DMS79 (cell line): ENCODE measurements at places on chromosomes 1 and 21.

GRCh38 chr1:89855413-89856123, 34.7 kb downstream of the LRRC8D start:
- no peak for DNase-seq

- DNase-seq = no peak
Measured at GRCh38 chr1:147760481-147761260, at the start of gene GJA5. Gene GJA5 (minus strand): TSS chr1:147760602. CDS start chr1:147759238, 1,364 bp downstream.

DNA sequence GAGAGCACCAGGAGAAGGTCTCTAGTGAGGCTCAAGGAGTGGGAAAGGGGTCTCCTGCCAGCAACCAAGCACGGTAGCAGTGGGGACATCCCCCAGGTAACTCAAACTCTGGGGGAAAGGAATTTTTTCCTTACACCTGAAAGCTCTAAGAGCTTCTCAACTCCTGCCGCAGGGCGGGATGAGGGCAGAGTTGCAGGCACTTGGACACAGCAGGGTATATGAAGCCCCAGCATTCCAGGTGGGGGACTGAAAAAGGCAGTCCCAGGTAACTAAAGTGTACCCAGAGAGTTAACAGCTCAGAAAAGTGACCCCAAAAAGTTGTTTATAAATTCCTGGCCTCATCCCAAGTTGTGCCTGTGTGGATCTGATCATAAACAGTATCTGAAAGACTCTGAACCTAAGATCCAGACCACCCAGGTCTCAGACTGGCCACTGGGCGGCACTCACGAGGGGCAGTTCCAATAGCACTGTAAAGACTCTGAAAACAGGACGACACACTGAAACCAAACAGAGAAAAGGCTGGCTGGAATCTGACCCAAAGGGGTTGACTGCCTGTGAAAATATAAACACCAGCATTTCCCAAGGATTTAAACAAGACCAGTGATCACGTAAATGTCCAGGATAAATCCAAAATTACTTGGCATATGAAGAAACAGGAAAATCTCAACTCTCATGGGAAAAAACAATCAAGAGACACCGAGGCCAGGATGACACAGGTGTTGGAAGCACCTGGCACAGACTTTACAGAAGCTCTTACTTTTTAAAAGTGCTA, 47.5 kb downstream of the HSF2BP start:
- no peak for DNase-seq

- no peak for DNase-seq
Measured at GRCh38 chr1:108645564-108646184, 15.2 kb downstream of the HENMT1 start.

DNA sequence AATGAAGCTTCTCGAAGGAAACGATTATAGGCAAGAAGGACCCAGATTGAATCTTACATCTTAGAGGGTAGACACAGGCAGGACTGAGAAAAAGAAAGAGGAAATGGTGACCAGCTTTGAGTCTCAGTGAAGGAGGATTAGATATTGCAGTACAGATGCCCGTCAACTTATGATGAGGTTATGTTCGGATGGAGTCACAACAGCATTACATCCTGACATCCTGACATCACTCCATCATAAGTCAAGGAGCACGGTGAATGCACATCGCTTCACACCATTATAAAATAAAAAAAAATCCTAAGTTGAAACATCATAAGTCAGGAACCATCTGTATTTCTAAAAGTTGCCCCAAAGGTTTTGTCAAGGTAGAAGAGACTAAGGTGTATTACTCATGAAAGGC, 312.3 kb upstream of the PLXNA2 start:
- DNase-seq = no peak

GRCh38 chr1:24899581-24900485, 30.2 kb downstream of the RUNX3 start:
- DNase-seq = no peak

DNA sequence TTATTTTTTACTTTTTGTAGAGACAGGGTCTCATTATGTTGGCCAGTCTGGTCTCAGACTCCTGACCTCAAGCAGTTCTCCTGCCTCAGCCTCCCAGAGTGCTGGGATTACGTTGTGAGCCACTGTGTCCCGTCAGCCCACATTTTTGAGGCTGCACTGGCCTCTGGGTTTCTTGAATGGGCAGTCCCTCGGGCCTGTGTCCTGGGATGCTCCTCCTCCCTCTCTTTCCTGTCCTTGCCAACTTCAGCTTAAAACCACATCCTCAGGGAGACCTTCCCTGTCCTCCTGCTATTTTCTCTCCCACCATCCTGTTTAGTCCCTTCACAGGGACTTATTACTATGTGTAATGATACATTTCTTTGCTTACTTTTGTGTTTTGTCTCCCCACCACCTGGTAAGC, 31.4 kb upstream of the LYST start:
- DNase-seq = no peak

DNA sequence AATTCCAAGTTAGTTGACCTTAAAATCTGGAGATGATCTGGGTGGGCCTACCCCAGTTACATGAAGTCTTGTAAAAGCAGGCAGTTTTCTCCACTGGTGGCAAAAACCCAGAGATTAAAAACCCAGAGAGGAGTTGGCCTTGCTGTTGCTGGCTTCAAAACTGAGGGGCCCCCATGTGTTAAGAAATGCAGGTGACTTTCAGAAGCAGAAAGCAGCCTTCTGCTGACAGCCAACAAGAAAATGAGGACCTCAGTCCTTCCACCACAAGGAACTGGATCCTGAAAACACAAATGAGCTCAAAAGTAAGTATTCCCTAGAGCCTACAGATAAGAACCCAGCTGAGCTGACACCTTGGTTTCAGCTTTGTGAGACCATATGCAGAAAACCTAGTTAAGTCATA, 343.7 kb upstream of the ZRANB2 start:
- no peak for DNase-seq

DNA sequence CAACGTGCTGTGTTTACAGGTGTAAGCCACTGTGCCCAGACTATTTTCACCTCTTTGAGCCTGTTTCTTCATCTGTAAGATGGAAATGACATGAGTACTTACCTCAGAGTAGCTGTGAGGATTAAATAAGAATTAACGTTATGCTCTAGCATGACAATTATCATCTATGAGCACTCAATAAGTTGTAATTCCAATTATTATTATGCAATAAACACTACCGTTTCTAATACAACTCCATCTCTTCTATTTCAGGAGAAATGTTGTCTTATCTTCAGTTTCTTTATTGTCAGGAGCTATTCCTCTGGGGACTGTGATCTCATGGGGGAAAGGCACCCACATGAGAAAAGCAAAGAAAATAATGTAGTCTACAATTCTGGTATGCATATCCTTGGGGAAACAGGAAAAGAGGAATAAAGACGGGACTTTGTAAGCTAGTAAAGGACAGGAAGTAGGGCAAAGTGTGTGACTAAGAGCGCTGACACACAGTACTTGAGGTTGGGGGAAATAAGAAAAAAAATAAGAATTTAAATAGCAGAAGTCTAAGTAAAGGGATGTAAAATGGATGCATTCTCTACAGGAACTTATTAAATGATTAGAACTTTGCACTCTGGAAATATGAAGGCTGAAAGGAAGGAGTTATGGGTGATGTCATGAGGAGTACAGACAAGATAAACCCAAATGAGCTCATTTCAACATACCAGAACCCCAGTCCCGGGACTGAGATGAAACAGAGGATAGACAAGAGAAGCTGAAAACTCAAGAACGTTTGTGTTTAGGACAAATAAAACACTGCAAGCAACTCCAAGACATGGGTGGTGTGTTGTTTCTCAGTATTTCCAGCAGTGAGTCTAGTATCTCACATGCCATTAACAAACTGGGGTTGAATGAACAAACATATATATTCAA, 9.8 kb downstream of the PHC2 start:
- DNase-seq = no peak

DNA sequence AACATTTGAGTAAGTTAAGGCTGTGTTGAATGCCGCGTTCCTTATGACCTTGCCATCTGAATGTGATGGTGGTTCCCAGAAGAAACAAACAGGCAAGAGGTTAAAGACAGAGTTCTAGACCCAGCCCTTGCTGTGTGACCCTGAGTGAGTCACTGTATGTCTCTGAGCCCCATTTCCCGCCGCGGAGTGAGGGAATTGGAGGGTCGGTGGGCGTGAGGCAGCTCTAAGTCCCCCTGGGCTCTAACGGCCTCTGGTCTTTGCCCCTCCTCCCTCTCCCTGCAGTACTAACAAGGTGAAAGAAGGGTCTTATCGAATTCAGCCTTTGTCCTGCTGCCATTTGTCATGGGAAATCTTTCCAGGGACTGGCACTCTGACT, 40.4 kb downstream of the OLIG1 start:
- DNase-seq = no peak

DNA sequence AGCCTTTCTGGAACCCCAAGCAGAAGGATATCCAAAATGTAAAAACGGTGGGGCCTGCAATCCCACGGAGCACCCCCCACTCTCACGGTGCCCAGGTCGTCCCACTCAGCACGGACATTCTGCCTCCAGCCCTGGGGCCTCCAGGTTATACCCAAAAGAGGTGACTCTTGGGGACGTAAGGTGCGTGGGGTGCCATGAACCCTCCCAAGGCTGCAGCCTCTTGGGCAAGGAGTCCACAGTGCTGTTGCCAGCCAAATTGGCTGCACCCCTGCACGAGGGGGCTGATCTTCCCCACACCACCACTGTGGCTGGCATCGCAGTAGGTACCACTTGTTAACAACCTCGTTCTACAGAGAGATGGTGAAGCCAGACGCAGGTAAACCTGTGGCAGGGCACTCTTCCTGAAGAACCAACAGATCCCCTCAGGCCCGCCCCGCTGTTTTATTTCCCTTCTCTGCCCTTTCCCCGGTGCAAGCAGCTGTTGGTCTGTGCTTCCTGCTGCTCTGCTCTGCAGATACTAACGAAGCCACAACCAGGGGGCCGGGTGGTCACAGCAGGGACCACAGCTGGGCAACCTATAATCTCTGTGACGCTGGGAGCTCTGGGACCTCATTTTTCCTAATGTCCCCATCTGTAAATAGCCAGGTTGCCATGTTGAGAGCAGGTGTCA, 8.7 kb downstream of the TFF3 start:
- no peak for DNase-seq

- DNase-seq = no peak
Measured at GRCh38 chr21:32886339-32886738, 114.8 kb upstream of the PAXBP1 start.

DNA sequence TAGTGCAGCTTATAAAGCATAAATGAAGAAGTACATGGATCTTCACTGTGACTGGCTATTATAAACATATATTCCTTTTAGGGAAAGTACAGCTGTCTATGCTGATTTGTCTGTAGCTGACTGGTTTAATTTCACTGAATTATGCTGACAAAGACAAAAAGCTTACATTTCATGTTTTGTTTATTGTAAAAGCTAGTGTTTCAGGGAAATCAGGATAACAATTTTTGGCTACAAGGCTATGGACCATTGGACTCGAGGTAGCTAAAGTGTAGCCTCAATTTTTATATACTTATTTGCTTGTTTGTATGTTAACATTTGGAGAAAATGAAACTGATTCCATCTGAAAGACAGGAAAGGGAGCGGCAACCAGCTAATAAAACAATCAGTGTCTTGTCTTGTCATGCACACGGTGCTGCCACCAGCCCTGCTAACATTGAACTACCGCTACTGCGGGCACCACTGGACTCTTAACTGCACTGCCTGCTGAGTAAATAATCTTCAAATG, 480.2 kb downstream of the COL11A1 start:
- no peak for DNase-seq

GRCh38 chr1:230809256-230809990, 58.9 kb downstream of the C1orf198 start:
- DNase-seq = no peak

DNA sequence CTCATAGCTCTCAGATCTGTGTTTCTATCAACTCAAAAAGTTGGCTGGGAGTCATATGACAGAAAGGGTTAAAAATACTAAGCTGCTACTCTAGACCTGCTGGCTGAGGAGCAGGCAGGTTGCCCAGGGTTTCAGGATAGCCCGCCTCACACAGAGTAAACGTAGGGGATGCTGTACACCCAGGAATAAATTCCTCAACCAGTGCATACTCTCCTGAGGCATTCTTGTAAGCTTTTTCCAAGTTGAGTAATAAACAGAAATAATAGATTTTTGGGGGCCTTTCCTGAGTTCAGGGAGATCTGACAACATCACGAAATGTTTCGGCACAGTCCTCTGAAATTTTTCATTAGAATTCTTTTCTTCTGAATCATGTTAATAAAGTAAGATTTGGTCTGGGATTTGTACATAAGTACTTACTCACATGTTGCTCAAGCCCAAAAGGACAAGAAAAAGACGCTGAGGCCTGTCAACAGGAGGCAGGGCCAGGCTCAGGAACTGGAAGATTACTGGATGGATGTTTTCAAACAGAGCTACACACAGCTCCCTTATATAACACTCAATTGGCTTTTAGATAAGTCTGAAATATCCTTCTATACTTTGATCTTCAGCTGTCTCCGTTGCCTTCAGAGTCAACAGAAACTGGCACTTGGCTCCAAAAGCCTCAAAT, 41.0 kb downstream of the TGFBR3 start:
- DNase-seq = no peak

DNA sequence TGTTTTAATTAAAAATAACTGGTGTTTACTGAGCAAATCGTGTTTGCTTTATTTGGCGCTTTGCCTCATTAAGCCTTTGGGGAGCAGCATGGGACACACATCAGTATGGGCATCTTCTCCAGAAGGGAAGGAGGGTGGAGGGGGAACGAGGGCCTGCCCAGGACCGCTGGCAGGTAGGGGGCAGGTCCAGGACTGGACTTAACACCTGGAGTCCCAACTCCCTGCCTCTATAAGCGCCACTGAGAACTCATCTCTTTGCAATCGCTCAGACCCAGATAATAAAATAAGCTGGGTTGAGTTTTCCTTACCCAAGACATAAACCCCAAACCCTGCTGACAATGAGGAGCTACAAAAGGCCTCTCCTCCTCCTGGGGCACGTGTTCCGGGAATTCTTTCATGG, 15.1 kb downstream of the ABCG1 start:
- no peak for DNase-seq

- DNase-seq = no peak
Measured at GRCh38 chr1:39613250-39613649, 26.2 kb downstream of the HEYL start.
